Kasumi-1 (cell line): ENCODE measurements at places on chromosomes 7 and 10.

GRCh38 chr7:158530800-158531609, 56.6 kb downstream of the PTPRN2 start:
- no peak for DNase-seq

GRCh38 chr10:79070606-79071395, 2.0 kb downstream of the ZMIZ1 start:
- DNase-seq, result peak; percentile 76

DNA sequence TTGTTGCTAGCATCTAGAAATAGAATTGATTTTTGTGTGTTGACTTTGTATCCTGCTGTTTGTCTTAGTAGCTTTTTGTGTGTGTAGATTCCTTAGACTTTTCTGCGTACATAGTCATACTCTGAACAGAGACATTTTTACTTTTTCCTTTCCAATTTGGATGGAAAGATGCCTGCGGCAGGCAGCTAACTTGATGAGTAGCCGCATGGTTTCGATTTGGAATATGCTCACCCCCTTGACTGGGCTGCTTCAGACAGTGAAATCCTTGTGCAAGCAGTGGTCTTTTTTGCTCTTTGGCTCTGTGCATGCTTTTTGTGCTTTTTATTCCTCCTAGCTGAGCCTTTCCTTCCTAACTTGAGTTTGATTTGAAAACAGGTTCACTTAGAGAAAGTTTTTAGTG, 71.8 kb downstream of the HHEX start:
- DNase-seq, result no peak

- DNase-seq, result no peak
Observed at GRCh38 chr7:121276313-121276712, 52.5 kb upstream of the WNT16 start.

DNA sequence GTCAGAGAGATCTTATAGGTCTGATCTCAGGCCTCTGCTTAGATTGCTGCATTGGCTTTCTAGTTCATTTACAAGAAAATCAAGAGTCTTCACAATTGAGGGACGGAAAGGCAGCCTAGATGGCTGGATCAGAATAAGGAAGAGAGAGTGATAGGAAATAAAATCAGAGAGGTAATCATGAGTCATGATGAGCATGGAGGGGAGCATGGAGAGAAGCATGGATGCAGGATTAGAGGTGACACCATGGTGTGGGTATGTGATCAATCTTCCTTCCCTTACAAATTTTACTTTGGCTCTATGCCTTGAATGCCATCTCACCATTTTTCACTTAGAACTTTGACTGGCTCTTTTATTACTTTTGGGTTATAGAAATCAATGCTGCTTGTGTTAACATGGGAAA, 1.4 kb downstream of the BCCIP start:
- DNase-seq, result no peak

DNA sequence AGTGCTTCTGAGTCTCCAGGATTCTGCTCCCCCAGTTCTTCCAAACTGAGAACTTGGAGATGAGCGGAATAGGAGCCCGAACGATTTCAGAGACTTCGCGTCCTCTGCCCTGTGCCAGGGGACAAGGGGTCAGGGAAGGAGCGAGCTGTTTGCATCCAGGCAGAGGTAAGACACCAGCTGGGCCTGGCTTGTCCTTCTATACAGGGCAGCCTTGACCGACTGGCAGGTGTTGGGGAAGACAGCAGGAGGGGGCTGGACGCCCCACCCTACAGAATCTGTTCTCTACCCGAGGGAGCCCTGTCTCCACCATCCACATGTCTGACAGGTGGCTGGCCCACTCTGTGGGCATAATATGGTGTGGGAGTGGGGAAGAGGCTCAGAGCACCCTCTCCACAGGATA, 7.1 kb downstream of the SPOCK2 start:
- no peak for DNase-seq

DNA sequence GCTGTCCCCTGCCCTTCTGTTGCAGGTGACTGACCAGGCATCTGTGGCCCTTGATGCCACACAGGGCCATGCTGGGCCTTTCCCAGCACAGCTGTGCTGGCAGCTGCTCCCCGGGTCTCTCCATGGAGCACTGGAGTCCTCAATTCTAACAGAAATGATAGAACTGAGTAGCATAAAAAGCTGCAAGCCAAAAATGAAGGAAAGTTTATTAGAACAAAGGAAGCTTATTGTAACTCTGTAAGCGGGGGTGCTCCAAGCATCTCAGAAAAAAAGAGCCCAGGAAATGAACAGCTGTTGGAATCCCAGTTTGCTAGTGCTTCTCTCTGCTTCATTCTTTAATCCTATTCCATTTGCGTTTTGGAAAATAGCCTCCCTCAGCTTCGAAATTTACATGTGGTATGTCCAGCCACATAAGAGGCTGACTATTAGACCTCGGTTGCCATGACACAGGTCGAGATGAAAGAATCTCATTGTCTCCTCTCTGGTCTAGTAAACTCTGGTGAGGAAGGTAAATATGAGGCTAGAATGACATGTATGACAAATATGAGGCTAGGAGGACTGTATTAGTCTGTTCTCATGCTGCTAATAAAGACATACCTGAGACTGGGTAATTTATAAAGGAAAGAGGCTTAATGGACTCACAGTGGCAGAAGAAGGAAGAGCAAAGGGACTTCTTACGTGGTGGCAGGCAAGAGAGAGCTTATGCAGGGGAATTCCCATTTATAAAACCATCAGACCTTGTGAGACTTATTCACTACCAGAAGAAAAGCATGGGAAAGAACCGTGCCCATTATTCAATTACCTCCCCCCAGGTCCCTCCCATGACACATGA, 23.7 kb downstream of the EPDR1 start:
- no peak for DNase-seq

- DNase-seq, result peak; percentile 95
Observed at GRCh38 chr10:106795619-106796018, 368.9 kb downstream of the SORCS1 start.

GRCh38 chr7:77202481-77202976, 2.9 kb upstream of the FGL2 start:
- DNase-seq, result no peak

GRCh38 chr7:105224884-105225651, 163.7 kb downstream of the SRPK2 start:
- DNase-seq, result peak; percentile 87

DNA sequence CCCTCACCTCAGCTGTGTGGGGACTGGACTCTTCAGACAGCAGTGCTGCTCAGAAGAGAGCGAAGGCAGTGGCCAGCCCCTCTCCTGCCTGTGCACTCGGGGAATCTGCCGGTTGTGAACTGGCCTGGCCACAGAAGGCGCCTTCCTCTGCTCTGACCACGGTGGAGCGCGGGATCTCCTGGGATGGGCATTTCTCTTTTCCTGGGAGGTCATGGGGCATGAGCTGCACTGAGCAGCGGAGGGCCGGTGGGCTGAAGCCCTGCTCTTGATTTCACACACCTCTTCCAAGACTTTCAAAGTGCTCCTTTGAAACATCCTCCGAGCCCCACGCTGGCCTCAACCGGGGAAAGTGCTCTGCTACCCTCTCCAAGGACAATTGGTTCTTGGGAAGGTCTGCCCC, 125.6 kb upstream of the FAM20C start:
- no peak for DNase-seq

DNA sequence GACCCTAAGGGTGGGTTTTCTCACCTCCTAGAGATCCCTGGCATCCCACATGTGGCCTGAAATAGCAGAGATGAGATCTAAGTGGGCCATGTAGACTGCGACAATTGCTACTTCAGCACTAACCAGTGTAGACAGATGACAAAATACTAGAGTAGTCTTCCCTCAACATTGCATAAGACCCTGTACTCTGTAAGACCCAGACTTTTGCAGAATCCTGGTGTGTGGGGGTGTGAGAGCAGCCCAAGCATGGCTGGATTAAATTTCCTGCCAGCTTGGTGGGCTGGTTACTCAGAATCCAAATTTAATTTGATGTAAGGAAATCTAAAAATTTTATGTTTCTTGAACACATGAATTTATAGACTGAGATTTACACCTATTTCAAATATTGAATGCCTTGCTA, 88.3 kb downstream of the ZNF365 start:
- DNase-seq, result no peak

DNA sequence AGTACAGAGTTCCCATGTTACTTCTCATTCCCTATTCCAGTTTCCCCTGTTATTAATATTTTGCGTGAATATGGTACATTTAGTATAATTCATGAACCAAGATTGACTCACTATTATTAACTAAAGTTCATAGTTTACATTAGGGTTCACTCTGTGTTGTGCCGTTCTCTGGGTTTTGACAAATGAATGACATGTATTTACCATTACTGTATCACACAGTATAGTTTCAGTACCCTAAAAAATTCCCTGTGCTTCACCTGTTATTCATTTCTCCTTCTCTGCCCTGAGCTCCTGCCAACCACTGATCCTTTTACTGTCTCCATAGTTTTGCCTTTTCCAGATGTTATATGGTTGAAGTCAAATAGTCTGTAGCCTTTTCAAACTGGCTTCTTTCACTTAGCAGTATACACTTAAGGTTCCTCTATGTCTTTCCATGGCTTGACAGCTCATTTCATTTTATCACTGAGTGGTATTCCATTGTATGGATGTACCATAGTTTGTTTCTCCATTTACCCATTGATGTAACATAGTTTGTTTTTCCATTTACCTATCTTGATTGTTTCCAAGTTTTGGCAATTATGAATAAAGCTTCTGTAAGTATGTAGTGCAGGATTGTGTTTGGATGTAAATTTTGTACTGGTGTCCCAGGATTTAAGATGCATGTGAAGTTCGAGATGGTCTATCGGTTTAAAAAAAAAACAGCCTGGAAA, 58.8 kb downstream of the CDK14 start:
- no peak for DNase-seq

DNA sequence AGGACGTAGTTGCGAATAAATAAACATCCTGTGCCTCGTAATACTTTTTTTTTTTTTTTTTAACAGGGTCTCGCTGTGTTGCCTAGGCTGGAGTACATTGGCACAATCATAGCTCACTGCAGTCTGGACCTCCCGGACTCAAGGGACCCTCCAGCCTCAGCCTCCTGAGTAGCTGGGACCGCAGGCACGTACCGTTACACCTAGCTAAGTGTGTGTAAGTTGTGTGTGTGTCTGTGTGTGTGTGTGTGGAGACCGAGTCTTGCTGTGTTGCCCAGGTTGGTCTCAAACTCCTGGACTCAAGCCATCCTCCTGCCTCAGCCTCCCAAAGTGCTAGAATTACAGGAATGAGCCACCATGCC, 573 bp upstream of the PON2 start:
- DNase-seq, result no peak
